ENCODE measurements at places on chromosomes 5 and 9.
A peak's percentile ranks its signal among the peaks of the same experiment; 100 is the strongest.

DNA sequence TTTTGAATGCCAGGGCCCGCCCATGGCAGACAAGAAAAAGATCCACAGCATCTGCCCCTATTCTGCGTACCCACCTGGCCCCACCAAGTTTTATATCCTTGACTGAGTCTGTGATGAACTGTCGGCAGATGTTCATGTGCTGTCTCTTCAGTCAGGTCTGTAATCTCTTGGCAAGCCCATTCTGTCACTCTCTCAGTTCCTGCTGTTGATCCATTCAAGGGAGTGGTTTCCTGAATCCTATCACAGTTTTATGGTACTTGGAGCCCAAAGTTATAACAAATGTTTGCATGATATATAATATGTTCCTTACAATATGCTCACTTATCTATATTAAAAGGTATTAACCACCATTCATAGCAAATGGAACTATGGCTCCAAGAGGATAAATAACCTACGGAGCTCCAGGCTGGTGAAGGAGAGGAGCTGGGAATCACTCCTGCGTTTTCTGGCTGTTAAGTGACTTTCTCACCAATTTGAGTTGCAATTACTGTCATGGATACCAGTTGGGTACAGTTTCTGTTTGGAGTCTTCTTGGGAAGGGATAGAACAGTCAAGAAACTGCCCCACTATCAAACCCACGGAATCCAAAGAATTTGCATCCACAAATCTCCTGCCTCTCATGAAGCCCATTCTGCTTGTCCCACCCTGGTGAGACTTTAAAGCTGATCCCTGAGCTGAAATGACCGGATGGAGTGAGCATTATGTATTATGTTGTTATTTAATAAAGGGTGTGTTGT lies 103.4 kb upstream of the SPRY4 start:
- DNase-seq: no peak

GRCh38 chr5:171651102-171651501 lies 134.5 kb upstream of the SMIM23 start:
- no peak for DNase-seq

GRCh38 chr5:96721351-96721977 lies 59.3 kb downstream of the CAST start:
- DNase-seq: no peak

- DNase-seq: no peak
These were observed 12.7 kb downstream of the C9orf153 start for GRCh38 chr9:86246752-86247161.

DNA sequence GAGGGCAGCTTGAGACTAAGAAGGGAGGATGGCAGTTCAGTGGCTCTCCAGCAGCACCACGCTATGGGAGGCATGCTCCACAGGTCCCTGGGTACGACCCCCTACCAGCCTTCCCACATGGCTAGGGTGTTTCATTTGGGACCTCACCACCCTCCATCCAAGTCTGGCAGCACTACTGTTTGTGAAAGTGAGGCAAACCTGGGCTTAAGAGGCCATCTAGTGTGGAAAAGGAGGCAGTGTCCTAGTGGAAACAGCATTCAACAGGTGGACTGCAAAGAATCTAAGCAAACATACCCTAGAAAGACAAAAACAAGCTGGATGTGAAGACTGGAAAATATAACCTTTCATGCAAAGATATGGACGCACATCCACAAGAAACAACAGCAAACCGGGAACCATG lies 4.8 kb upstream of the C5orf47 start:
- no peak for DNase-seq

GRCh38 chr9:136977649-136978072 lies 357 bp downstream of the PTGDS start:
- DNase-seq: no peak

- DNase-seq: no peak
These were observed 9.2 kb downstream of the POC5 start for GRCh38 chr5:75707911-75708509.

DNA sequence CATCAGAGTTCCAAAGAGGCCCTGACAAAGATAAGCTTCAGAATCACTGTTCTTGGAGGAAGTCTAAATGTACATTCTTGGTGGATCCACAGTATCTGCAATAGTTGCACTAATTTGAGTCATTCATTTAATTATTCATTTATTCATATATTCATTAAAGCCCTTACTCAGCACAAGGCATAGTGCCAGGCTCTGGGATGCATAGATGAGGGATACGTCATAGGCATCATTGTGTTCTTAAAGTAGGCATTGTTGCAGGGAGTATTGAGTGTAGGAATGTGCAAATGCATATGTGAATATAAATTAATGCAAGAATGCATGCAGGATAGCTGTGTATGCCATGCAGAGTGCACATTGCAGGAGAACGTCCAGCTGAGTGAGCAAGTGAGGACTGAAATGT lies 100.7 kb downstream of the DRD1 start:
- no peak for DNase-seq

DNA sequence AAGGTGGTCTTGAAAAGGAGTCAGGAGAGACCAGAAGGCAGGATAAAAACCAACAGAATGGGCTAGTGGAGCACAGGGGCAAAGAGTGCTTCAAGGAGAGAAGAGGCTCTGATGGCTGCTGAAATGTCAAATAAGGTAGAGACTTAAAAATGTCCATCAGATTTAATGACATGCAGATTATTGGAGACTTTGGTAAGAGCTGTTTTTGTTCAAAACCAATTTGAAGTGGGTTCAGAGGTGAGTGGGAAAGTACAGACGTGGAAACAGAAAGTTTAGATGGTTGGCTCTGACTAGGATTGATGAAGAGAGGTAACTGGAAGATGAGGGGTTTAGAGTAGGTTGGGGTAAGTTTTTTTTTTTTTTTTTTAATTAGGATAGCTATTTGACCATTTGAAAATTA lies 14.1 kb downstream of the SLC25A46 start:
- DNase-seq: no peak

- no peak for DNase-seq
These were observed 471.6 kb upstream of the FTMT start for GRCh38 chr5:121380066-121380465.

DNA sequence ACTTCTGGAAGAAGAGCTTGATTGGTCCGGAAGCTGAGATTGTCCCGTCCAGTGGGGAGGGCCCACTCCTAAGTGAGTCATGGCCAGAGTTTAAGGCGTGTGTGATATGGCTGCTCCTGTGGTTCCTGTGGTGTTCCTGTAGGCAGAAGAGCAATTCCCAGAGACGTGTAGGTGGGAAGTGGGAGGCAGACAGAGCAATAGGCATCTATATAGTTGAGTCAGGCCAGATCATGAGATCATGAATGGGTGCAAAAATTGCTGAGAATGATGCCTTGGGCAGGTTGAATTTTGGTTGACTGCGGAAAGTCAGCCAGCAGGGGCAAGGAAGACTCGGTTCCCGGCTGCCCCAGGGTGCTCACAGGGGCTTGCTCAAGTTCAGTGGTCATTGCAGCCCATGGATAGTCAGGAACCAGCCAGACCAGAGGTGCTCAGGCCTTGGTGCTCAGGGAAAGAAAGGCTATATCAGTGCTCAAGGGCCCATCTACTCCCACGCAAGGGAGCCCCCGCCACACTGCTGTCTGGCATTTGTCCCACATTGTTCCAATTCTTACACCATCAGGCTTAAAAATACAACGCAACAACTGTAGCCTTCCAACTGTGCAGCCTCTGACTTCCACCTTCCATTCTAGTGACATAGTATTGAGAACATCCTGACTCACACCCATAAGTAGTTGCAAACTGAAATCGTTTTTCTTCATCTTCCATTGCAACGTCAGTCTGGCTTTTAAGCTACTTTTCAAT lies 21.0 kb upstream of the GSN start:
- DNase-seq: no peak

GRCh38 chr9:22079873-22080341 lies 70.8 kb upstream of the CDKN2B start:
- peak; percentile 59 for DNase-seq

- DNase-seq: no peak
These were observed 28.2 kb upstream of the CCNB1 start for GRCh38 chr5:69138766-69139165.

- DNase-seq: no peak
These were observed 93.5 kb downstream of the PHF2 start for GRCh38 chr9:93669958-93670207.

DNA sequence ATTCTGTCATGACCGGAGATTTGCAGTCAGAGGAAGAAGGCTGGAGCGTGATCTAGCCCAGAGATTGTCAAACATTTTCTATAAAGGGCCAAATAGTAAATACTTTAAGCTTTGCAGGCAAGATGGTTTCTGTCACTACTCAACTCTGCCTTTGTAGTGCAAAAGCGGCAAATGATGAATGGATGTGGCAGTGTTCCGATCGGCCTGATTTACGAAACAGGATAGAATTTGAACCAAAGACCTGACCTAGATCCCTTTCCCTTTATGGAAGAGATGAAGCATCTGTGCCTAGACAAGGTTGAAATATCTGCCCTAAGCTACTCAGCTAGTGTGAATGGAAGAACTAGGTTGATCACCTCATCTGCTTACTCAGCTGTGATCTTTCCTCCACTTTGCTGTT lies 209.5 kb downstream of the YTHDC2 start:
- no peak for DNase-seq

DNA sequence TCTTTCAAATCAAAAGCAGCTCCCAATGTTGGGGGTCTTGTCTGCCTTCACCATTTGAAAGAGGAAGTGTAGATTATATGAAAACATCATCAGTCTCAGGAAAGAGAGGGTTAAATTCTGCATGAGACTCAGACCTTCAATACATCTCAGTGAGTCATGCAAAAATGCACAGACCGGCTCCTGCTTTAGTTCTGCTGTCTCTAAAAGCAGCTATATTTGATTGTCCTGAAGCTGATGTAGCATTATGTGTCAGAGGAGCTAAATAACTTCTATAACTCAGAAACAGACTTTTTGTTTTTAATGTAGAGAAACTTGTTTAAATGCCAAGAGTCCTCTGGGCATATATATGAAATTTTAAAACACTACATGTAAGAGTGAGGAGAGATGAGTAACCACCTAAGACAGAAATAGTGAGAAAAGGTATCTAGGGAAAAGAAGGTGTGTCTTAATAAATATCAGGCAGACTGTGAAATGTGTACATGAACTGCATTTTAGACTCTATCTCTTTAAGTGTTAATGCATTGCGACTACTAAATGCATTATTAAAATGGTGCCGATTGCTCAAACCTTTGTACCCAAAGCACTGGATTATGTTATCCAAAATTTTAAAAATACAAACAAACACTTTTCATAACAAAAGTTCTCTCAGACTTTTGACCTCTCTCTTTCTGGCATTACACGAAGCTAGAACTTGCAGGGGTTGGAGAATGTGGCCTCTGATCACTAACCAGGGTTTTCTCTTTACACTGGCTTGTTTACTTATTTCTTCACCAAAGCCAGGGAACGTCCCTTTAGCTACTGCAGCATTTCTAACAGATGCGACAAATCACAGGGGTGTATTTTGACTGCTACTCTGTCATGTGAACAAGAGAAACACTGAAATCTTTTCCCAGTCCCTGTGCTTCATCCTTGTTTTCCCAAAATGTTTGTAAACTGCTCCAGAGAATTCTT lies 302.3 kb downstream of the ARL15 start:
- DNase-seq: no peak

DNA sequence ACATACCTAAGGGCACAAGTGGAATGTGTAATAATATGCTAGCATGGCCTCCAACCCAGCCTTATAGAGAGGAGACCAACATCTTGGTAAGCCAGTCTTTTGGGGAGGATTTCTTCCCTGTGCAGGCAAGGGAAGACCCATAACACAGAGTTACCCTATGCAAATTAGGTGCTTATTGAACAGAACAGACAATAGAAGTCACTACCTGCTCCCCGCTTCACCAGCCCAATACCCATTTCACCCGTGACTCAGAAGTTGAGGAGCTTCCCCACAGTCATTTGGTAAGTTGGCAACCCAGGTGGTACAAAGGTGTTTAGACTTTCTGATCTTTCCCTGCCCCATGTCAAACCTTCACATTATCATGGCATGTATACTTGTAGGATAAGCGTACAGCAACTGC lies 44.6 kb downstream of the AOPEP start:
- DNase-seq: no peak

- DNase-seq: peak; percentile 8
These were observed 1.4 kb downstream of the ERGIC1 start for GRCh38 chr5:172835290-172835993.

GRCh38 chr5:149125386-149125891 lies 15.9 kb upstream of the ABLIM3 start:
- no peak for DNase-seq

GRCh38 chr5:142798099-142798770 lies 28.1 kb downstream of the ARHGAP26 start:
- peak; percentile 17 for DNase-seq

DNA sequence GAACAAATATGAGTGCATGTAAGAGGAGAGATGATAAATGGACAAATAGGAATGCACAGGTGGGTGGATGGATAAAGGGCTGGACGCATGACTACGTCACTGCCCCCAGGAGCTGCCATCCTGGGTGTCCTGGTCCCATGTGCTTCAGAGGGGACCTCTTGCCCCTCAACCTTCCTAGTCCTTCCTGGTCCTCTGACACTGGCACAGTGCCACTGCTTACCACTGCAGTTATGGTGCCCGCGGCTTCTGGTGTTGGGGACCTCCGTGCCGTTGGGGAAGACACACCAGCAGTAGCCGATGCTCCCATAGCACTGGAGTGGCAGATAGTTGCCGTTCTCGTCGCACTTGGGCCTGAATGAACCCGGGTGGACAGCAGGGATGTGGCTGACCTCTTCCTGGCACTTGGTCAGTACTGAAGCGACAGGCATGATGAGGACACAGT lies 9.8 kb downstream of the CD74 start:
- no peak for DNase-seq

DNA sequence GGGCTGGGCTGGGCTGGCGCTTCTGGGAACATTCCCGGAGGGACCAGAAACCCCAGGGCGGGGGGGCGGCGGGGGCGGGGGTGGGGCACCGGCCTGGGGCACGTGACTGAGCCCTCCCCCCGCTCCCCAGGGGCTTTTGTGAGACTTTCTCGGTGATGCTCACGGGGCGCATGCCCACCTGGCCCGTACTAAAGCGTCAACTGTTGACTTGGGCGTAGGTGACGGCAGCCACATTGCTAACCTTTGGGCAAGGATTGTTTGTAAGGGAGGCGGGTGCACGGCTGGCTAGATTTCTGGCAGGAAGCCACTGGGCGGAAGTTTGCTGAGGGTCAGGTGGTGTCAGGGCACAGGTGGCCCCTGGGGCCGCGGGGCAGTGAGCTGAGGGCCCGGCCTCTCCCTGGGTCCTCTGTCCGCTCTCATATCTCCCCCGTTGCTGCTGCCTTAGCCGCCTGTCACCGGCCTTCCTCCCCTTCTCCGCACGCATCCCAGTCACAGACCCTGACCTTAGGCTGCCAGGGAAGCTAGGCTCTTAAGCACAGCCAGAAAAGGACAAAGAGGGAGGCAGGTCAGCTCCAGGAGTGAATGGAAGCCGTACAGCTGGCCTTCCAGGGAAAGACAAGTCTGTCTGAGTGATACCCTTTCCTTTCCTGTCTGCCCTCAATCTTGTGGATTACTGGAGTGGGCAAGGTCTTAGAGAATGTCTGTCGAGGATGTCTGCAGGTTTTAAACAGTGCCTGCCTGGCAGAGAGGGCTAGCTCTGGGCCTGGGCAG lies 812 bp downstream of the CACFD1 start:
- no peak for DNase-seq

DNA sequence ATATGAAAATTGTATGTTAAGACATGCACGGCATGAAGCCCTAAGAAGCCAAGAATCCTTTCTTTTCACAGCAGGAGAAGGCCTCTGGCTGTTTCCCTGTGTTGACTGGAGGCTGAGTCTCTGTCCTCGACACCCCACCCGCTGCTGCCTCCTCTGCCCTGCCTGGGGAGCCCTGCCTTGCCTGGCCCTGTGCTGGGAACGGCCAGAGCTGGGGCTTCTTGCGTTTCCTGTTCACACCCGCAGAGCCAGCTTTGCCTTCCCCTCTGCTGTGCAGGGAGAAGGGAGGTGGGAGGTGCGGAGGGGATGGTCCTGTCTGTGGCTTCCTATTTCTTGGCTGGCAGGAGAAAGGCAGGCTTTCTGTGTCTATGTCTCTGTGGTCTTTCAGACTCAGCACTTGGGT lies 6.9 kb upstream of the GMCL2 start:
- DNase-seq: no peak

Measured in central memory CD4-positive, alpha-beta T cell (primary cell).